Right renal cortex interstitium (tissue), 3 donors: ENCODE measurements at places on chromosomes 1 and 21.
A peak's percentile ranks its signal among the peaks of the same experiment; 100 is the strongest.

- no peak for DNase-seq
These were observed 664 bp downstream of the LRRC47 start for GRCh38 chr1:3795453-3796214.

- DNase-seq = no peak
These were observed 286.3 kb downstream of the MATN1 start for GRCh38 chr1:30437059-30437576.

DNA sequence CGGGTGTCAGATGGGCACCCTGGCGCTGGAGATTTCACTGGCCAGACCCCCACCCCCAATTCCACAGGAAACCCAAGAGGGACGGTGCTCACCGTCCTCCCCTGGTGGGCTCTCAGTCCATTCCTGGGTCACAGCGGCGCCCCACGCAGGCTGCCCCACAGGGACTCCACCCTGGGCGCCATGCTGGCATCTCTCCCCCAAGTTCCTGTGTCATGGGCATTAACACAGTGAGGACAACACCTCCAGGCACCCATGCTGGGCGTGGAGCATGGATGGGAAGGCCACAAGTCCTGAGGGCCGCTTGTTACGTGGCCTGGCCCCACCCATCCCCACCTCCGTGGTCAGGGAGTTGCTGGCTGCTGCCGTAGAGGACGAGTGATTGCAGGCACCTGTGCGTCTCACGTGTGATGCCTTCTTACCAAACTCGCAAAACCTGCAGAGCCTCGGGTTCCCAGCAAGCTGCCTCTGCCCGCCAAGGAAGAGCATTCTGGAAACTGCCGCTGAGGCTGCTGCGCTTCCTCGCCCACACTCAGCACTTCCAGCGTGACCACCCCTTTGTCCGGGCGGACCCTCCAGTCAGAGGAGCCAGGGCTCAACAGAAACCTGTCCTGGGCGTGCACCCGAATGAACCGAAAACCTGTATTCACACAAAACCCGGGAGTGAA lies 60.3 kb downstream of the SLX9 start:
- DNase-seq = no peak

GRCh38 chr1:102099916-102100315 lies 103.2 kb upstream of the OLFM3 start:
- no peak for DNase-seq

GRCh38 chr1:63987014-63987627 lies 213.3 kb downstream of the ROR1 start:
- no peak for DNase-seq

DNA sequence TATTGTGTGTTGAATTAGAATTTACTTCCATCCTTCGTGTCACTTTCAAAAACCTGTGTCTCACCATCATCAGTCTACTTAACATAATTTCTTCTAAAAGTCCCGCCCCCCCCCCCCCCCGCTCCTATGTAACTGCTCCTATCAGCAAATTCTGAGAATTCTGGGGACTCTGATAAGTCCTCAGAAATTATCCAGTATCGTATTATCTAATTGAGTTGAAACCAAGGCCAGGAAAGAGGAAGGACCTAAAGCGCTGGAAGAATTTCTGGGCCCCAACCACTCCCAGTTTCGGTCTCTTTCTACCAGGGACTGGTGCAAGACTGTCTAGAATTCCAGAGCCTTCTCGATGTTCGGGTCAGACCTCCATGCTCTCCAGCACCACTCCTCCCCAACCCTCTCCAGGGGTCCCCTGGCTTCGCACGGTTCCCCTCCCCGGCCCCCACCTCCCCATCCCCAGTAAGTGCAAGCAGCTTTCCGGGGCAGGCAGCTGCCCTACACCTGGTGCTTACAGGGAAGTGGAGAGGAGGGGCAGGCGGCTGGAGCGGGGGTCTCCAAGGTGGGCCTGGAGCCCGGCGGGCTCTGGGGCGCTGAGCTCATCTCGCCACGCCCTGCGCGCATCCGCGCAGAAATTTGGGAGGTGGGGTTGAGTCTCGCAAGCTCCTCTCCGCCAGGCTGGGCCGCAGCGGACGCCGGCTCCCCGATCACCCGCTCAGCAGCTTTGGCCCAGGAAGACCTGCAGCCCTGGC lies 16.0 kb upstream of the ZNF496 start:
- no peak for DNase-seq

- DNase-seq = no peak
These were observed 137.8 kb upstream of the COA6 start for GRCh38 chr1:234235434-234235881.

GRCh38 chr1:3229081-3229725 lies 160.2 kb downstream of the PRDM16 start:
- no peak for DNase-seq

DNA sequence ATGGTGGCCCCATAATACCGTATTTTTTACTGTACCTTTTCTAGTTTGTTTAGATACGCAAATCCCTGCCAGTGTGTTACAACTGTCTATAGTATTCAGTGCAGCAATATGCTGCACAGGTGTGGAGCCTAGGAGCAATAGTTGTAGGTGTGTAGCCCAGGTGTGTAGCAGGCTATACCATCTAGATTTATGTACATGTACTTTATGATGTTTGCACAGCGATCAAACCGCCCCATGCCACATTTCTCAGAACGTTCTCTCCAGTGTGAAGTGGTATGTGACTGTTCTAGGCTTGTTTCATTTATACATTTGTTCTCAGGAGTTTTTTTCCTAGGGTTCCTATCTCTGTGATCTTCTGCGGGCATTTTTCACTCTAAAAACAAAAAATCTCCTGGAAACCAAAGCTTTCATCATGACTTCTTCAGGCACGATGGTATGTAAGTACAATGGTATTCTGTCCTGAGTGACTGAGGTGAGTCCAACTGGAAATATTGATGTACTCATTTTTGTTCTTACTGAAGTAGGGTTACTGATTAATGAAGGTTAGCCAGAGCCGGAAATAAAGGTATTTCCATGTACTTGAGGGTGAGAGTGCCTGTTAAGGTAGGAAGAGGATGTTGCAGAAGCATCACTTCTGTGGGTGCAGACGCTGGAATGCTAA lies 153.0 kb downstream of the GABPA start:
- no peak for DNase-seq

- no peak for DNase-seq
These were observed 9.0 kb downstream of the LRRC47 start for GRCh38 chr1:3787349-3787715.

GRCh38 chr1:48898894-48899293 lies 122.2 kb upstream of the BEND5 start:
- no peak for DNase-seq

- DNase-seq = no peak
These were observed 12.4 kb downstream of the ALX3 start for GRCh38 chr1:110057963-110058518.

DNA sequence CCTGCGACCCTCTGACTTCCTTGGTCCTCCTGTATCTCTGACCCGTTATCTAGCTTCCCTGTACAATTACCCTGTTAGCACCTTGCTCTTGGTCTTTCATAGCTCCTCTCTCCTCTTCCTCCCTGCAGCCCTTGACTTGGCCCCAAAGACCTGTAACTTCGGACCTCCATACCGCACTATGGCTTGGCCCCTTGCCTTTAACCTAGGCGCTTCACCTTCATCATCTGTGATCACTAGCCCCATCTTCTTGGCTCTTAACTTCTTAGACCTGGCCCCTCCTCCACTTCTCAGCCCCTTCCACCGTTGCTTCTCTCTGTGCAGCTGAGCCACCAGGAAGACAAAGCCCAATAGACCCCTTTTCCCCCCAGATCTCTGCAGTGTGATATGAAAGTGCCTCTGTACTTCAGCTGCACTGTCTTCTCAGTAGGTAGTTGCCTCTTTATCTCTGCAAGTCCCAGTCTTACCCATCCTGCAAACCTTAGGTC lies 740 bp downstream of the ZNF691 start:
- no peak for DNase-seq

GRCh38 chr1:176896216-176896615 lies 268.3 kb downstream of the ASTN1 start:
- no peak for DNase-seq

GRCh38 chr21:16441789-16442188 lies 712.0 kb downstream of the USP25 start:
- DNase-seq = no peak

GRCh38 chr1:81233591-81233990 lies 567.1 kb upstream of the ADGRL2 start:
- no peak for DNase-seq

DNA sequence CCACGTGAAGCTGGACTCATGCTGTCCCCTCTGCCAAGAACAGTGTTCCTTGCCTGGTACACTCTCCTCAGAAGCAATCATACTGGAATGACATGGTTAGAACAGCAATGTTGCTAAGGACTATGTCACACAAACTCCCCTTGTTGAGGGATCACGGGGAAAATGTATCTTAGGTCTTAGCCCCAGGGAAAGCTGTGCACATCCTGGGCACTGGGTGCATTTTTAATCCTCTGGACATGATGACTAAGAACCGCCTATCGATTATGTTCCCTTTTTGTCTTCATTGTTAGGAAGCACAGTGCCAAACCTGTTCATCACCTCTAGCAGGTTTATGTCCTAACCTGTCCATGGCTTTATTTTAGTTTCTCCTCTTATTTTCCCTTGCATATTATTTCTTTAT lies 115.1 kb downstream of the HIVEP3 start:
- DNase-seq = no peak

DNA sequence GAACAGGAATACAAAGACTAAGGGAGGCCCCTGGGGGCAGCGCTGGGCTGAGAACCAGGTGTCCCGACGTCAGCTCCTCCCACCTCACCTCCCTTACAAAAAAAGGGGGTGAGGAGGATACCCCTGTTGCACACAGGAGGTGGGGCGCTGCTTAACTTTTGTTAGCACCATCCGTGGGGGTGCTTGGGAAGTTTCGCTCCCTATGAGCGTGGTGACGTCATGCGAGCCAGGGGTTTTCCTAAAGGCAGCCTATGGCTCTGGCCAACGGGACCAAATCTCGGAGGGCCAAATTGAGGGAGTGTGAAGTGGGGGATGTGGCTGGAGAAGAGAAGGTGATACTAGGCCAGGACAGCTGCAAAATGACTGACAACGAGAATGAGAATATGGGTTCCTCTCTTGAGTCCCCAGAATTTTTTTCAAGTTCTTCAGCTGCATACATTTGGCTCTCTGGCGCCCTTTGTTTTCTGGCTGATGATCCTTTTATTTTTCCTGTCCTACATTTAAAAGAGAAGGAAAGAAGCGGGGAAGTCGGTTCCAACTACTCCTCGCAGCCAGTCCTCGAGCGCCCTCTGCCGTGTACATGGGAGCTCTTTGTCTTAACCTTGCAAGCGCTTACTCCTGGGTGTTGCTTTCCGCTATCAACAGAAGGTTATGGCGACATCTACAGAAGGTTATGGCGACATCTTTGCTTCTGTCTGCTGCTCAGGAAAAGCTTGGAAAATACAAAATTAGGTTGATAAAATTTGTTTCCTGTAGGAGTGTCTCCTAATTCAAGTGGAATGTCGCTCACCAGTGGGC lies 48.0 kb upstream of the ZC3H11B start:
- peak; percentile 83 for DNase-seq

- no peak for DNase-seq
These were observed 57.6 kb downstream of the KCNAB2 start for GRCh38 chr1:6103111-6103853.

DNA sequence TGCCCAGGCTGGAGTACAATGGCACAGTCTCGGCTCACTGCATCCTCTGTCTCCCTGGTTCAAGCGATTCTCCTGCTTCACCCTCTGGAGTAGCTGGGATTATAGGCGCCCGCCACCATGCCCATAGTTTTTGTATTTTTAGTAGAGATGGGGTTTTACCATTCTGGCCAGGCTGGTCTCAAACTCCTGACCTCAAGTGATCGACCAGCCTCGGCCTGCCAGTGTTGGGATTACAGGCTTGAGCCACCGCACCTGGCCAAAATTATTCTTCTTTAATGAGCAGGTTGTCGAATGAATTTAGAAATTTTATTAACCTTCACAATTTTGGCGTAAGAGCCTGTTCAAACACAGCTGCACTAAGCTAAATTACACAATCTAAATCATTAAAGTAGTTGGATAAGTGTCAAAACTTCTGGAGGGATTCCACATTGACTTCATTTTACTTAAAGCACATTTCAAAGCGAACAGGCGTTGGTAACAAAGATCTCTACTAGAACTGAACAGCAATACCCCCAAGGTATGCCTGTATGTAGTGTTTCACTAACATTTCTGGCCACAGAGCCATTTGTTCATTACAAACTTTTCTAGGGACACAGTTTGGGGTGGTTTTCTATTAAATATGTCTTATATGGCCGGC lies 5.2 kb upstream of the CTH start:
- DNase-seq = no peak

GRCh38 chr1:33548319-33548718 lies 75.9 kb downstream of the ZSCAN20 start:
- DNase-seq = no peak

GRCh38 chr1:42186152-42186551 lies 21.6 kb upstream of the GUCA2A start:
- DNase-seq = no peak

DNA sequence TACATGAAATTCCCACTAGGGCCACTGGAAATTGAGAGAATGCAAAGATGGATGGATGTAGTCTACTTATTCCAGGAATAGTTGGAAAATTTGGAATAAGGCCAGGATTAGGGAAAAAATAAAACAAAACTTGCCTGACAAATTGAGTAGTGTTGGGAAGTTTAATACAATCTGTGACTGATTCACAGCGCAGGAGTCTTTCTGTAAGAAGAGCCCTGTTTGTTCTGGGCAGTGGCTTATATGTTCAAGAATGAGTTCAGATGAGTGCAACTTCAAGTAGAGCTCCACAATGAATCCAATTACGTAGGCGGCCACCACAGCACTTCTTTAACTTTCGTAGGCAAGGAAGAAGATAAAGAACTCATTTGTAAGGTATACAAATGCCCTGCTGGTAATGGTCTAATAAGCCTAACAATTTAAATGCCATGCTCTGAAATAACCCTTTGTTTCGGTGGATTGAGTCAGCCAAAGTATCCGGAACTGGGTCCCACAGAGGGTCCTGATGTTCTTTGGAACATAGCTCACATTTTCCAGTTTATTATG lies 47.1 kb upstream of the KCNE1 start:
- DNase-seq = no peak

GRCh38 chr1:154669464-154670282 lies 61.7 kb upstream of the ADAR start:
- peak; percentile 52 for DNase-seq

DNA sequence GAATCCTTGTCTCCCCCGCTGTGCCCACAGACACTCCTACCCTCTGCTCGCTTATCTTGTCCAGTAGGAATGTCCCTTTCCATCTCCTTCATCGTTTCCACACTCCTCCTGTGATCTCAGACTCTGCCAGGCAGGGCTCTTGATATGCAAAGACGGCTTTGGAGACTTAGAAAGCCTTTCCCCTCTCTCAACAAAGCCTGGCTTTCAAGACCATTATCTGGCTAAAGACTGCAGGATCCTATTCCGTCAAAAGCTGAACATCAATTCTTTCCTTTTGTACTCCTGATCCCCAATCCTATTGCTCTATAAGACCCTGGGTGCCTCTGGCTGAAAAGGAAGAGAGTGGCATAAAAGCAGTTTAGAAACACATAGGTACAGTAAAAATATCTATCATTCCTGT lies 63.9 kb downstream of the SDC3 start:
- DNase-seq = no peak

- no peak for DNase-seq
These were observed 155.7 kb downstream of the ADSS2 start for GRCh38 chr1:244296003-244296402.

GRCh38 chr1:197737916-197738315 lies 37.4 kb downstream of the DENND1B start:
- DNase-seq = no peak
